ENCODE measurements at places on chromosomes 11 and 22.

GRCh38 chr22:46857142-46857884 is 94.9 kb downstream of the TBC1D22A start:
- no peak for DNase-seq

GRCh38 chr11:36385121-36385970 is 89.3 kb downstream of the PRR5L start:
- DNase-seq, result no peak

- no peak for DNase-seq
Measured at GRCh38 chr11:16526947-16527346, 170.6 kb upstream of the SOX6 start.

DNA sequence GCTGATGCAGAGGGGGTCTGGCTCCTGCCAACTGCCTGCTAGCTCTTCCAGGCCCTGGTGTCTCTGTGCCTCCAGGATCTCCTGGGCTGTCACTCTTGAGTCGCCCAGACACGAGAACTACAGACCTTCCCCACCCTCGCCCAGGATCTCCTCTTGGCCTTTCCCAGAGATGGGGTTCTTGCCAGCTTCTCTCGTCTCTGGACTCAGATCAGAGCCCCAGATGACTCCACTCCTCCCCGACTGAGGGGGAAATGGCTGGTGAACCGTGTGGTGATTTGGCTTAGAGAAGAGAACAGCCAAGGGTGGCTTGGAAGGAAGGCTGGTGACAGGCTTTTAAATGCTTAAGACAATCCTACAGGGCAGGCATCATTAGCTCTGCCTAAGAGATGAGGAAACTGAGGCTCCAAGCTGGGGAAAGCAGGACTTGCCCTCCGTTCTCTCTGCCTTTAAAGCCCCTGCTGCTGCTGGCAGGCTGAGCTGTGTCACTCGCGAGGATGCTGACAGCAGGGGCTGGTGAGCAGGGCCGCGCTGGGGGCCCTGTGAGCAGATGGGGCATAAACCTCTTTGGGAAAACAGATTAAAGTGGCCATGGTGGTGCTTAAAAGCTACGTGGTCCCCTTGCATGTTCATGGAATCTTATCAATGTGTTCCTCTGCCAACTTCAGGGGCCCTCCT is 90.3 kb upstream of the THY1 start:
- DNase-seq, result no peak

DNA sequence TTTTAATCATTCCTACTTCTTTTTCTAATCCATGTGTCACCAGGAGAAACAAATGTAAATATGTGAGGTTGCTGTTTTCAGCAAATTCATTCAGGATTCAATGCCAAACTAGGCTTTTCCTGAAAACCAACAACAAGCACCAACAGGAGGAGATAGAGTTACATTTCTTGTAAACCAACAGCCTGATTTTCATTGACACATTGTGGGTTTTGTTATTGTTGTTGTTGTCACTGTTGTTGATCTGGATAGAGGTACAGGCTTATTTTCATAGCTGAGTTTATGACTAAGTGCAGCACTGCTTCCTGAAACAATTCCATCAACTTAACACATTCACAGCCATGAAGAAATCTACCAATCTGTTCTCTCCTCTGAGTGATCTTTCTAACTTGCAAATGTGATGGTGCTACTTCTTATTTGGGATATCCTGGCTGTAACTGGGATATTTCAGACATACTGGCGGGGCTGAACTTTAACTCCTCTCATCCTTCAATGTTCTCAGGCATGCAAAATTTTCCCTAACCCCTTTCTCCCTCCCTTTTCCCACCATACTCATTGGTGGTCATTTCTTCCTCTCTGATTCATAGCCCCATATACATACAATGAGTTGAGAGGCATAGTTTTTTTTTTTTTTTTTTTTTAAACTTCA is 65.5 kb downstream of the ME3 start:
- DNase-seq, result no peak

DNA sequence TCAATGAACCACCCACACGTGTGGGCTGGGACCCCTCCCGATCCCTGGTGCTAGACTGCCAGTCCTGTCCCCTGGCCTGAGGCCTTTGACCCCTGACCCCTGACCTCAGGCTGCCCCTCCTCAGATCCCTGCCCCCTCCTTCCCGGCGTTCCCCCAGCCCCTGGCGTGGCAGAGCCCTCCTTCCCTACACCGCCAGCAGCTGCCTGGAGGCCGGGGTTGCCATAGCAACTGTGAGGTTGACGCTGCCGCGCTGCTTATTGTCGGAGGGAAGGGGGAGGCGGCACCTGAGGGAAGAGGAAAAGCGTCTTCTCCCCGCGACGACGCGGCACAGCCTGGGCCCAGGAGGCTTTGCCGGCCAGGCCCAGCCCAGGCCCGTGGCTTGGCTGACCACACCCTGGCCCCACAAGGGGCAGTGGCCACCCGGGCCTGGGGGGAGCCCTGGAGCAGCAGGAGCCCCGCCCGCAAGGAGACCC is 32.6 kb downstream of the SHANK3 start:
- peak; percentile 55 for DNase-seq

DNA sequence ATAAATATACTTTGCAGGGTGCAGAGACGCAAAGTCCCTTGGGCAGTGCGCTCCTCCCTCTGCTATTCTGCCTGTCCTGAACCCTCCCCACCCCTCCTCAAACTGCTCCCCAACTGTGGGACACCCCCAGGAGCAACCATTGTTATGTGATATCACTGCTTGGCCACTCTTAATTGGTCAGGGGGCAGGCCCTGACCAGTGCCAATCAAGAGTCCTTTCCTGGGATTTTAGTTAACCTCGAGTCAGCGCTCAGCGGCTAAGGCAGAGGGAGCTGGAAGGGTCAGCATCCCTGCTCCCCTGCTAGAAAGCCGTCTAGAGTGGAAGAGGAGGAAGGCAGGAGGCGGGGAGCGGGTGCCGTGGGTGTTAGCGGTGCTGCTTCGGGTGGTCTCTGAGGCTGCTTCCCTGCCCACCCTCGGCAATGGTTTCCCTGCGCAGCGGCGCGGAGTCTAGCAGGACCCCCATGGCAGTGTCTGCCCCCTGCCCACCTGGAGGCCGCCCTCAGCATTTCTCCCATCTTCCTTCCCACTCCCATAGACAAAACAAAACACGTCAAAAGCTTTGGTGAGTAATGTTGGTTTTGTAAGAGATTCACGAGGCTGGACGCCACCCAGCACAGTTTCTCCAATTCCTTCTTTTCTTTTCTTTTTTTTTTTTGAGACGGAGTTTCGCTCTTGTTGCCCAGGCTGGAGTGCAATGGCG is 38.4 kb upstream of the A4GALT start:
- no peak for DNase-seq

DNA sequence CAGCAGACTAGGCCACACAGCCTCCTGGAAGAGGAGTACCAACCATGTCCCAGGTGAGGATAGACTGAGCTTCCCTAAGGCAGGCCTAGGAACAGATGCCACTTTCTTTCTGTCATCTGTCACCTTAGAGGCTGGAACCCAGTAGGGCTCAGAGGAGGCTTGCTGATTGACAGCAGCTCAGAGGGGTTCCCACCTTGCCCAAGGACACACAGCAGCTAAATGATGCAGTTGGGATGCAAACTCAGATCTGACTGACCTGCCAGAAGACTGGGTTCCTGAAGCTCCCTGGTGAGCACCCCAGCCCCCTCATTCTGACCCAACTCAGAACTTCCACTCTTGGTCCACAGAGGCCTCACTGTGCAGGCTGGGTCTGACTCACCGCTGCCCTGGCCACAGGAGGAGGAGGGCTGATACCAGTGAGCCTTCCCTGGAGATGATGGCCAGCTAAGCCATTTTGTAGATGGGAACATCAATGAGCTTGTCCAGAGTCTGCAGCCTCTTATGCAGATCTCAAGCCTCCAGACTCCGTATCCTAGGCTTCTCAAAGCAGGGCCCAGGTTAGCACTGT is 14.0 kb downstream of the CAPN5 start:
- DNase-seq, result no peak

GRCh38 chr11:117874253-117874909 is 2.1 kb downstream of the FXYD6 start:
- DNase-seq, result no peak

GRCh38 chr22:36432592-36433317 is 45.0 kb upstream of the MYH9 start:
- DNase-seq, result peak; percentile 15

- DNase-seq, result peak; percentile 11
Measured at GRCh38 chr11:79437981-79438630, 2.7 kb downstream of the TENM4 start.

DNA sequence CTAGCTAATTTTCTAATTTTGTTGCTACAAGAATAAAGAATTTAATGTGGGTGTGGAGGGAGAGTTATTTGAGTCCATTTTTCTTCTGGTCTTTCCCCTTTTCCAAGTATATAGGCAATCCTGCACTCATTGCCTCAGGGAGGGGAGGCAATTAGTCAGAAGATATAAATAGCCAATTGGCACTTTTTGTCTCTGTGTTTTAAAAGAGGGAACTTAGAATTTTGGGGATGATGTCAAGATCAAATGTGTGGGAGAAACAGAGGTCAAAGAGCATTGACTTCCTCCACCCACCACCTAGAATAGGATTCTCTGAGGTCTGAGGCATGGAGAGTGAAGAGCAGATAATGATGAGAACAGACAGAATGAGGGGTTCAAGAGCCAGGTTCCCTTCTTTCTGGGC is 120.3 kb upstream of the ZC3H12C start:
- no peak for DNase-seq

DNA sequence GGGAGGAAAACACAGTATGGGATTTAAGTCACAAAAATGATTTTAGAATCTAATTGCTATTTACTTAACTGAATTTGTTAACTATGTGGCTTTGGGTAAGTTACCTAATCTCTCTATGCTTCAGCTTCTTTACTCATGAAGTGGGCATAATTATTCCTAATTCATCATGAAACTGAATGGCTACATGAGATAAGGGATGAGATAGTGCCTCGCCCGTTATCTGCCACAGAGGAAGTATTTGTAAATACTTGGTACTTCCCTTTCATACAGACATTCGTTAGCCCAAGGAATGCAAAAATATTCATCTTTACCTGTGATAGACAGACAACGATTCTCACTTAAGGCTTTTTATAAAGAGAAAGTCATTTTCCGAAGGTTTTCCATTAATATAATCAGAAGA is 221.2 kb upstream of the BLID start:
- DNase-seq, result no peak

DNA sequence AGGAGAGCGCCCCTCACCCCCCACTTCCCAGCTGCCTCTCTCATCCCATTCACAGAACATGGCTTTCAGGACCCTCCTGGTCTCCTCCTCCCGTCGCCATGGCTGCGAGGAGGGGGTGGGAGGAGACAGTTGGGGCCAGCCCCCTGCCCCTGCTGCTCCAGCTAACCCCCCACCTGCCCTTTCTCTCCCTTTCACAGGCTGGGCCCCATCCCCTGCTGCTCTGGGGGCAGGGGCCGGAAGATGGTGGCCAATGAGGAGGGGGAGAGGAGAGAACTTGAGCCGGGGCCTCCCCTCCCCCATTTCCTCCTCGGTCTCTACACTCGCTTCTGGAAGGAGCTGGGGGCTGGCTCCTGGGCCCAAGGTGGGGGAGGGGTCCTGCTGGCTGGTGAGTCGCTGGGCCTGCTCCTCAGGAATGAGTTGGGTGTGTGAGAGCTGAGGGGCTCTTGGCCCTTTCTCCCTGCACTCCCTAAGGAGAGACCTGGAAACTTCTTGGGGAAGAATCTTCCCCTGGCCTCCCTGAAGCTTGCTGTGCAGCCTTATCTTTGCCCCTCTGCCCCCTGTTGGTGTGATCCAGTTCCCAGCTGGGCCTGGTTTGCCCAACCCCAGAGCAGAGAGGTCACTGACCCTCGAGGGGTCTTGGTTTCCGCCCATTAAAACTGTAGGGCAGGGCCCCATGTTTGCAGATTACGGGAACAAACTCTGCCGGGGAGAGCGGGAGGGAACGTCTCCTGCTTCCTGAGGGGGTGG is 10.2 kb downstream of the YPEL4 start:
- no peak for DNase-seq

DNA sequence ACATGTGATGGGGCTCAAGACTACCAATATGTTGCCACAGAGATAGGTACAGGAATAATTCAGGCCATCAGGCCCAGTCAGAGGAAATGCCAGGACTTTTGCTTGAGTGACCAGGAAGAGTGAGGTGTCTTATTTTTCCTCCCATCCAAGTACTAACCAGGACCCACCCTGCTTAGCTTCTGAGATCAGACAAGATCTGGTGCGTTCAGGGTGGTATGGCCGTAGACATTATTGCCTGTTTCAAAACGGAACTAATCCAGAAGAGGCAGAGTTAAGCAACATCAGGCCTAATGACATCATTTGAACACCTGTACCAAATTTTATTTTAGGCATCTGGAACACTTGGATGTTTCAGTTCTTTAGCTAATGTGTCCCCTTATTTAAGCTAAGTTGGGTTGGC is 205.5 kb upstream of the POU2AF2 start:
- DNase-seq, result no peak

DNA sequence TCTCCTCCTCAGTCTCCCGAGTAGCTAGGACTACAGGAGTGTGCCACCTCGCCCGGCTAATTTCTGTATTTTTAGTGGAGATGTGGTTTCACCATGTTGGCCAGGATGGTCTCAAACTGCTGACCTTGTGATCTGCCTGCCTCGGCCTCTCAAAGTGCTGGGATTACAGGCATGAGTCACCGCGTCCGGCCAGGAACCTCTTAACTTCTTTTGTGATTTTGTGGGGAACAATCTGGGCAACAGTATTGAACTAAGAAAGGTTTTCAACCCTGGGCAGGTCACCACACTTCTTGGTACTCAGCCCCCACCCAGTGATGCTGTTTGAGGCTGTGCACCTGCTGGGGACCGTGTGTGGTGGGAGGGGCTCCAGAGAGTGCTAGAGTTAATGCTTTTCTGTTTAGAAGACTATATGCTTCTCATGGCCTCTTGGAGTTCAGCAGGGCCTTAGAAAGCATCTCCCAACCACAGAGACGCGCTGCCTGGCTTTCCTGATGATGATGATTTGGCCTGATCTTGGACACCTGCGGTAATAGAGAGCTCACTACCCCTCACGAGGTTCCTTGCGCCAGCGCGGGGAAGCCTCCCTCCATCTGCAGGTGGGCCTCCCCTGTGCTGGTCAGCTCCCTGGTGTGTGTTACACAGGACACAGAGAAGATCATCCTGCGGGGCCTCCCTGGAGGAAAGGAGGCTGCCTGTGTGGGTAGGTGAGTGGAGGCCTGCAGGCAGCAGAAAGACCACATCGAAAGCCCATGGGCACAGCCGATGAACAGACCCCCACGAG is 1.2 kb downstream of the DENND6B start:
- DNase-seq, result no peak

GRCh38 chr11:119091966-119092879 is 7.5 kb downstream of the HMBS start:
- no peak for DNase-seq

DNA sequence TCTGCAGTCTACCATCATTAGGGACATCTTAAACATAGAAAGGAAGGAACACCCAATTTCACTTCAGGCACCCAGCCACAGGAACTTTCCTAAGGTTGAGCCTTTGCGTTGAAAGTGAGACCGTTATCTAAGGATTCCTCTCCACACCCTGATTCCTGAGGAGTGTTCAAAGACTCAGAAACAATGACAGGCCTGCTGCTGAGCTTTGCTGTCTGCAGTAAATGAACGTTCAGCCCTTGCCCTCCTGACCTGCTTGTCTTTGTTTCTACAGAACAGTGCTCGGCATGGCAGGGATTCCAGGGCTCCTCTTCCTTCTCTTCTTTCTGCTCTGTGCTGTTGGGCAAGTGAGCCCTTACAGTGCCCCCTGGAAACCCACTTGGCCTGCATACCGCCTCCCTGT is 7.0 kb downstream of the PRSS23 start:
- DNase-seq, result no peak

- DNase-seq, result no peak
Measured at GRCh38 chr11:118086913-118087768, at the start of gene SMIM35. Gene SMIM35 (minus strand): TSS chr11:118086963. CDS start chr11:118086757, 206 bp downstream.
